ENCODE measurements at places on chromosomes 7 and 10. TPM values are rescaled to one million over a fixed set of nuclear protein-coding genes. Genes with fewer than 3 reads are reported as not detected.

DNA sequence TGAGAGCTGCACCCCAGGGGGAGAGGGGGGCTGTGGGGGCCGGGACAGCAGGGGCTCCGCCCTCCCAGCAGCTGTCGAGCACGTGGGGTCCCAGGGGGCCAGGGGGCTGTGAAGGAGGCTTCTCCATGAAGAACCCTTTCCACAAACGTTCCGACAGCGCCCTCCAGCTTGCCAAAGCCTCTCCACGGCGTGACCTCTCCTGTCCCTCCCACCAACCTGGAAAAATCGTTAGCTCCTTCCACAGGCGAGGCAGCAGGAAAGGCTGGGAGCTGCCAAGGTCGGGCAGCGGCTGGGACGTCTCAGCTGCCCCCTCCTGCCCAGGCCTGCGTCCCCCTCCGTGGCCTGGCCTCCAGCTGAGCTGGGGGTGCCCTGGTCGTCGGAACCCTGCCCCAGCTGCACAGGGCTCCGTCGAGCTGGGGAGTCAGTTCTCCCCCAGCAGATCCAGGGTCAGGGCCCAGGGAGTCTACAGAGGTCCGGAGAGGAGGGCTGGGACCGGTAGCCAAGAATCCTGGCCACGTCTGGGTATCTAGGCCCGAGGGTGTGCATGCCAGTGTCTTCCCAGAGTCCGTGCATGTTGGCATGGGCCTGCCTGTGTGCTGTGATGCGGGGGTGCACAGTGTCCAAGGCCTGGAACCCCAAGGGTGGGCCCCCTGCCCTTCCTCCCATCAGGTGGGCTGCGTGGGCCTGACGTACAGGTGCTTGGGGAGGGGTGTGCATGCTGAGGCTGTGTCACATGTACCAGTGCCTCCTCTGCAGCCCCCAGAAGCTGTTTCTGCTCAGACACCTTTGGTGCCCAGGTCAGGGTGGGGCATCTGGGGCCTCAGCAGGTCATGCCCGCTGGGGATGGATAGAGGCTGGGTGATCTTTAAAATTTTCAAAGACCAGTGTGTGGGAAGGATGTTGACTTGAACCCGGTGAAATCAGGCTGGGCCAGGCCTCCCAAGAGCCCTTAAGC, 66.5 kb downstream of the UNCX start:
- no peak for DNase-seq

DNA sequence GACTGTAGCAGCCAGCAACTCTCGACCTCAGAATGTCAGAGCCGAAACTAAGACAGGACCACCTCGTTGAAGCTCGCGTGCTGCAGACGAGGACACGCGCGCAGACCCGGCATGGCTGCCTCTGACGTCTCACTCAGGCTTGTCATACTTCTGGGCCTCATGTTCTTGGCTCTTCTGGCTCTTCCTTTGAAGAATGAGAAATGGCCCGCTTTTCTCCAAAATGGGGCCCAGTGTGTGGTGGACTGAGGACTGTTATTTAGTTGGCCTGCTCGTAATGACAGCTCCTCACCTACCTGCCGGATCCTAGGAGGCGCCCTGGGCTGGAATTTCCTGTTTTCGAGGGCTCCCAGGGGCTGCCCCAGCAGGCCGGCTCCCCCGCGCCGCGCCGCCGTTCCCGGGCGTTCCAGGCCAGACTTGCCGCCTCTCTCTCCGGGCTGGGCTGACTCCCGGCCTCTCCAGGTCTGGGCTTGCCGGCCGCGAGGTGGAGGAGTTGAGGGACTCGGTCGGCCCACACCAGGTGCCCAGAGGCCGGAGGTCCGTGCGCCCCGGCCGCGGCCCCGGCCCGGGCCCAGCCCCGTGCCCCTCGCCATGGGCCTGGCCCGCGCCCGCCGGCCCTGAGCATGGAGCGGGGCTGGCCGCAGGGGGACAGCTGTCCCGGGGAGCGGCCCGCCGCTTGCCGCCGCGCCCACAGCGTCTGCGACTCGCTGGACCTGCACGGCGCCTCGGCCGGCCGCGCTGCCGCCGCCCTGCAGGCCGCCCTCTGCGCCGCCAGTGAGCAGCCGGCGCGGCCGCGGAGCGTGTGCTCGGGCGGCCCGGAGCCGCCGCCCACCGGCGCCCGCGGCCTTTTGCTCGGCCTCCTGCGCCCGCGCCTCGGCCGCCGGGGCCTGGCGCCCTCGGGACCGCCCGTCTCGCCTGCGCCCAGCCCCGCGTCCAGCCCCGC, 28.1 kb downstream of the AGAP3 start:
- no peak for DNase-seq

- DNase-seq, result peak; percentile 49
These were observed 98.2 kb upstream of the PRKCQ start for GRCh38 chr10:6678211-6678803.

GRCh38 chr10:117694190-117694589, 151.6 kb downstream of the EMX2 start:
- DNase-seq, result no peak

DNA sequence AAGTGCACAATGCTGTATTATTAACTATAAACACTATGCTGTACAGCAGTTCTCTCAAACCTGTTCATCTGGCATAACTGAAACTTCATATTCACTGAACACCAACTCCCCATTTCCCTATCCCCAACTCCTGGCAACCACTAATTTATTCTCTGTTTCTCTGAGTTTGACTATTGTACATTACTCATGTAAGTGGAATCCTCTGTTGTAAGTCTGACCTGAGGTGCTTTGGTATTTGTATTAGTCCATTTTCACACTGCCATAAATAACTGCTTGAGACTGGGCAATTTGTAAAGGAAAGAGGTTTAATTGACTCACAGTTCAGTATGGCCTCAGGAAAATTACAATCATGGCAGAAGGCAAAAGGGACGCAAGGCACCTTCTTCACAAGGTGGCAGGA, 266.3 kb downstream of the PPP1R3A start:
- no peak for DNase-seq

- no peak for DNase-seq
These were observed 5.1 kb upstream of the CYP26A1 start for GRCh38 chr10:93068411-93069244.

DNA sequence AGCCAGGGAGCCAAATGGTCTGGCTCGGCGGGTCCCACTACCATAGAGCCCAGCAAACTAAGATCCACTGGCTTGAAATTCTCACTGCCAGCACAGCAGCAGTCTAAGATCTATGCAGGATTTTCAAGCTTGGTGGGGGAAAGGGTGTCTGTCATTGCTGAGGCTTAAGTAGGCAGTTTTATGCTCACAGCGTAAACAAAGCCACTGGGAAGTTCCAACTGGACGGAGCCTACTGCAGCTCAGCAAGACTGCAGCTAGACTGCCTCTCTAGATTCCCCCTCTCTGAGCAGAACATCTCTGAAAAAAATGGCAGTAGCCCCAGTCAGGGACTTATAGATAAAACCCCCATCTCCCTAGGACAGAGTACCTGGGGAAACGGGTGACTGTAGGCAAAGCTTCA, 277.6 kb upstream of the PHF14 start:
- DNase-seq, result no peak

DNA sequence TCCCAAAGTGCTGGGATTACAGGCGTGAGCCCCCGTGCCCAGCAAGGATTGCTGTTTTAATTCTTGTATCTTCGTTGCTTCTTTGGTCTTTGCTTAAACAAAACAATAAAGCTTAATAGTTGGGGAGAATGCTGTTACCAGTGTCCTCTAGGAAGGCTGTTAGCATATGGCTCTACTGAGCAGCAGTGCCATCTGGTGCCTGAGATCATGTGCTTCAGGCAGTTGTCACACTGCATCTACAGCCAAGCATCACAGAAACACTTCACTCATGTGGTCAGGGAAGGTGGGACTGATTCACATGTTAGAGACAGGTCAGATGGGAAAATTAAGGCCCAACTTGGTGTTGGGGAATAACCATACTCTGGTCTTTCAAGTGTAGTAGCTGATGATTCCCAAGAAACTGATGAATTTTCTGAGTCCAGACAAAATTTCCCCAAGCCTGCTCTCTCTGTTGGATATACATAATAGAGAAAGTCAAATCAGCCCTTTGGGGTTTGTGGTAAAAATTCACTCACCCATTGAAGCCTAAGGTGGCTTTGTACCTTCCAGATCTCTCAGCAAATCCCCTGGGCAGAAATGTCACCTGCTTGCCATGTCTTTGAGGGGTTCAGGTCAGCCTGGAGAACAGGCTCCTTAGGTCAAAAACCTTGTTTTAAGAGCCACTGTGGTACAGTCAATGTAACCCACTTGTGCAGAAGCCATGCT, 28.4 kb downstream of the UBE2D4 start:
- peak; percentile 72 for DNase-seq

- no peak for DNase-seq
These were observed 12.9 kb downstream of the AGK start for GRCh38 chr7:141563956-141564623.

GRCh38 chr7:148211740-148212151, 378.8 kb upstream of the C7orf33 start:
- no peak for DNase-seq

- DNase-seq, result no peak
These were observed 1.8 kb downstream of the TPST1 start for GRCh38 chr7:66206934-66207240.

- DNase-seq, result no peak
These were observed 143.8 kb downstream of the ZNF22 start for GRCh38 chr10:45144326-45145070.

The PLAC9 gene
- not detected for total RNA-seq

DNA sequence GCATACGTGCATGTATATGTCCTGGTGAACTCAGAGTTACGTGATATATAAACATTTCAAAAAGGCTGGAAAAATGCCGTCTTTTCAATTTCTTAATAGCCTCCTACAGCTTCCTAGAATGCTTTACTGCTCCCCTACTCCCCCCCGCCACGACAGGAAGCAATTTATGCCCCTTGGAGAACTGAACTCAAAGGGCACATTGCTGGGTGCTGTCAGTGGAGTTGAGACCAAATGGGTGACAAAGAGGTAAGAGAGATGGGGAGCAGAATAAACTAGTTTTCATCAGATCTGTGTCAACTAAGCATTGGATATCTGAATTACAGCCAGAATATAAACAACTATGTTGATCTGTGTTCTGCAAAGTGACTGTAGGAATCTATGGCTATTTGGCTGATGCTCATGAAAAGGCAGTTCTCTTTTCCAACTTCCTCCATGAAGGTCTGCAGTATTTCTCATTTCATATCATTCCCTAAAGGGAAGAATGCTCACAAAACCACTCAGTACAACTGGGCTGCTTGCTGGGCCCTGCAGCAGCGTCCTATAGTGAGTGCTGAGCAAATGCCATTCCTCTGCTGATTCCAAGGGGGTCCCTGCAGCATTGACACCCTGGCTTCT, 171.3 kb upstream of the HPS1 start:
- DNase-seq, result no peak

DNA sequence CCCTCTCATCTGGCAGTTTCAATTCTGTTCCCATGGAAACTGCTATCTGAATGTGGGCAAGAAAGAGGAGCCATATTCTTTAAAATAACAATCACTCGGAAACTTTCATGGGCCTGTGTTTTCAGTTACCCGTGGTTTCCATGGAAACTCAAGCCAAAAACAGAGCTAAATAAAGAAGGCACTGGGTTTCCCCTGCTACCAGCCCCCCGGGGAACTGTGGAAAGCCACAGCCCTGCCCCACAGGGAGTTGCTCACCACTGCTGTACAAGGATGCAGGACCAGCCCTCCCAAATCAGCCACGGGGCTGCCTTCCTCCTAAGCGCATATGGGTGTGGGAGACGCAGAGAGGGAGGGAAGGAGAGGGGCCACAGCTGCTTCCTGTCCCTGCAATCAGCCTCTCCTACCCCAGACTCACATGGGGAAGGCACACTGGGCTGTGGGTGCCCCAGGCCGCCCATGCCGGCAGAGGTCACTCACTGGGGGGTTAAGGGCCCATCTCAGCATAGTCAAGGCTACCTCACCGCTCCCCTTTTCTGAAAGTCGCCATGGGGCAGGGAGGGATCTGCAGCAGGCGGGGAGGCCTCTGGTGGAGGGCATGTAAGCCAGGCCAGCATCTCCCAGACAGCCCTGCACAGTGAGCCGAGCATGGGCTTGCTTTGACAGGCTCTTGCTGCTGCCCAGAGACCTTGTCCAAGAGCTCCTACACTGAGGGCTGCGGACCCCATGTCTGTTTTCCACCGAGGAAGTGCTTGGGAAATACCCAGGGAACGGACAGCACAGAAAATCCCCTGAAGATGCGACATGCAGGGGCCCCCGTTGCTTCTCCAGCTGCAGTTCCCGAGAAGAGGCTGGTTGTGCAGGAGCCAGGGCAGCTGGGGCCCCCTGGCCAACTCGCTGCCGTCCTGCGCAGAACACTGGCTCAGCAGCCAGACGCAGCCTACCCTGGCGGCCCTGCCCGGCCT, 157.3 kb upstream of the PPP2R2D start:
- peak; percentile 64 for DNase-seq

The PODXL gene
- 27.8 TPM for total RNA-seq

DNA sequence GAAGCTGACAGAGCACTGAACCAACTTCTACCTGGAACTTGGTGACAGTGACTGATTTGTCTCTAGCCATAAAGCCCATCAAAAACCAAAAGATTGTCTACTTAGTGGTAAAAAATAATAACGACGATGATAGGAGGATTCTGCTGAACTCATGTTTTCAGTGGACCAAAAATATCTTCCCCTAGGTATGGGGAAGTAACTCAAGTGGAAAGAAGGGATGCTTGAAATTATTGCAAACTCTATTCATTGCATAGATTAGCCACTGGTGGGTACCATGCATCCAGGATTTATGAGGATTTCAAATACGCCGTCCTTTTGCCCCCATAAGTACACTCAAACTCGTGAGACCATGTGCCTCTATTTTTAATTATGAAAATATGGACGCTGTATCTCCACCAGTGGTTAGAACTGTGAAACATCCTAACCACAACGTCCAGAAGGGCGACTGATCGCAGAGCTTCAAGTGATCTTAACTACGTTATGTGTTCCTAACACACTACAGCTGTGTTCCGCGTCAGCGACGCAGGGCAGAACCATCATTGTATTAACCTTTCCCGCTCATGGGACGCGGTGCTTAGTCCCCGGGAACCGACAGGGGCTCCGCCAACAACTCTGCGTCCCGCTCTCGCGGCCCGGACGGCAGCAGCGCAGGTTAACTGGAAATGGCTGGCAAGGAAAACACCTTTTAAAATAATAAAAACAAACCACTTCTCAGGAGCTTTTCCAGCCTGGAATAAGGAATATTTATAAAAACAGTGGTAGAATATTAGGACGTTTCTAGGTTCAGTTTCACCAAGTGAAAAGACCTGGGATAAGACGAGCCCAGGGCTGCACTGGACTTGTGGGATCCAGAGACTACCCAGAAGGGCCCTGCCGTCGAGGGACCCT, 776 bp downstream of the PEX1 start:
- DNase-seq, result peak; percentile 57

The MALRD1 gene
- not detected for total RNA-seq

The CHST3 gene
- total RNA-seq, result 7.5 TPM

The ZCWPW1 gene
- 1.5 TPM for total RNA-seq

- no peak for DNase-seq
These were observed 634.5 kb upstream of the NRP1 start for GRCh38 chr10:33968983-33969382.

DNA sequence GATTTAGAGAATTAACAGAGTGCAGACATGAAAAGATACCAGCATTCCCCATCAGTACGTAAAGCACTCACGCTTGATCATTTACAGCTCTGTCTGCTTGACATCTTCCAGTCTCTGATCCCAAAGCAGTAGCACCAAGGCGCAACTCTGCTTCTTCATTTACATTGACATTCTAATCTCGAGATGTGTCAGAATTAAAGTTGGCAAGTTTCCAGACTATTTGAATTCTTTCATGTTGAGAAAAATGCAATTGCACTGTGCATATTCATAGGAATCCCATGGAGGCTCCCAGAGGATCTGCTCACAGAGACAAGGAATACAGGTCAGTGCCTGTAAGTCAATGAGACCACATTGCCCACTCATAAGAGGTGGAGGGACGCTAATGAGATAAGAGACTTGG, 183.9 kb downstream of the LRRN3 start:
- no peak for DNase-seq
